ENCODE measurements at places on chromosomes 7 and 10.

GRCh38 chr10:89274928-89275327 is 23.4 kb upstream of the LIPA start:
- DNase-seq, result no peak

DNA sequence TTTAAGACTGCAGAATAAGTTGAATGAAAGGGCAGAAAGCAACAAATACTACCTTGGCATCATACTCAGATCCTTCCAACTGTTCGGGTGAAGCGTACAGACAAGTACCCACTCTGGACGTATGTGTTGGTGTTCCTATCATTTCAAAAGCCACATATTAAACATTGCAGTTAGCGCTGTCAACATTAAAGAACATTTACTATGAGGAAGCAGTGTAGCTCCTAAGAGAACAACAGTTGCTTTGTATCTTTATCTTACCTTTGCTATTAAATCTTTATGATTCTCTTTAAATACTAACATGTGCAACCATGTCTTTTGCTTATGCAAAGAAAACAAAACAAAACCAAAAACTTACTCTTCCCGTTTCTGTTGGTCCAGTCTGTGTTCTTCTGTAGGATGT is 2.6 kb upstream of the ANKRD61 start:
- DNase-seq, result no peak

DNA sequence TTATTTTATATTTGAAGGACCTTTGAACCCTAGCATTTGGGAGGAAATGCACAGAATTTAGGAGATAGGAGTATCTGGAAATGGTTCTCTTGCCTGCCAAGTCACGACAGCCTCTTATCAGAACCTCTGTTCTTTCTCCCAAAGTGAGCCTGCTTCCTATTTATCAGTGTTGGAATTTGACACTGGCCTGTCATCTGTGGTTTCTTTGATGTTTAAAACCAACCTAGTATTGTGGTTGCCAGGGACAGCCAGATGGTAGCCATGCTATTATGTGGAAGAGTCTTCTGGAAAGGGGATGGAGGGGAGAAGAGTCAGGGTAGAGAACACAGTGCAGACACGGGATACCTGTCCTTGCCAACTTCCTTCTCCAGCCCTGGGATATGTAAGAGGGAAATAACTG is 21.1 kb downstream of the ZNF282 start:
- no peak for DNase-seq

DNA sequence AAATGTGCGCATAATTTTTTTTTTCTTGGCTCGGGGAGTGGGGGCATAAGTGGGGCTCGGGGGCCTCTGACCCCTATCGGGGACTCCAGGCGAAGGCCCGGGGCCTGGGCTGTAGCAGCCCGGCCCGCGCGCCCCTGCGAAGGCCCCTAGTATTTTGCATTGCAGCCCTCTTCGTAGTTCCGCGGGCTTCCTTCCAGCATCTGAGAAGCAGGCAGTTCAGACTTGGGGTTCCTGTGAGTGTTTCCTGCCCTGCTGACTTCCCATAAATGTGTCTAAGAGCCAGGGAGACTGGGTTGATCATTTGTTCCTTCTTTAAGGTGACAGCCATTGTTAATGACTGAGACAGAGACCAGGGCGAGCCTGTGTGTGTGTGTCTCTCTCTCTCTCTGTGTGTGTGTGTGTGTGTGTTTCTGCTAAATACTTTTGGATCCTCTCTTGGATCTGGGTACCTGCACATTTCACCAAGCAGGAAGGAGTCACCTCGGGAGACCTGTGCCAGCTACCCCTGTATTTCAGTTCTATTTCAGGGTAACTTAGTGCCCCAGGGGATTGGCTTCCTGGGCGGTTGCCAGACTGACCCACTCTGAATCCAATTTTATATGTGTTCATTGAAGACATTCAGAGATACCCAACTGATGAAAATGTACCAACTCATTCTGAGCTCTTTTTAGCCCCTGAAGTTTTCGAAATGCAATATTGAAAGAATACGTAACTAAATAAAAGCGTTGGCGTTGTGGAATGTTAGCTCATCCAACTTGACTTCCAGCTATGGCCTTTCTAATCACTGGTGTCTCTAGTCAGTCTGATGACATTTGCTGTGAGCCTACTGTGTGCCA is 805 bp downstream of the MSRB2 start:
- DNase-seq, result peak; percentile 9

- DNase-seq, result no peak
Measured at GRCh38 chr10:119700321-119700954, 25.4 kb upstream of the INPP5F start.

- no peak for DNase-seq
Measured at GRCh38 chr7:15932318-15932717, 245.8 kb upstream of the MEOX2 start.

GRCh38 chr7:30074422-30075030 is 46.3 kb downstream of the PLEKHA8 start:
- DNase-seq, result no peak

DNA sequence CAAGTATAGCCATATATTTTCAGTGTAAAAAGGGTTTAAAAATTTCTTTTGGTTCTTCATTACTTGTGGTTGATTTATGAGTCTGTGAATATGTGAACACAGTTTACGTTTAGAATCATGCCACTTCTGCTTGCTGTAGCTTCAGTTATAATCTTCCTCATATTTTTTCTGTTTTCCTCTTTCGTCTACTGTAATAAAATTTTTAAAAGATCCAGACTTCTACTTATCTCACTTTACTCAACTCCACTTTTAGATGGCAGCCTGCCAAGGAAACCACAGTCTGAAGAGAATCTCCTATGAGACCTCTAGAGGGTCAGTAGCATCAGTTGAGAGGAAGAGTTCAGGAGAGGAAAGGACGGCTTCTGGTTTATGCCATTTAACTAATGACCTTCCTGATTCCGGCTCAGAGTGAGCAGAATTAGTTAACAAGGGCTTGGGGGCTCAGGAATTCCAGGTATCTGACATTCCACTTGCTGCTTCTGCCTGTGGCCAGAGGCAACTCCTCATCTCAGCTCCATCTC is 21.4 kb downstream of the CREB5 start:
- no peak for DNase-seq

DNA sequence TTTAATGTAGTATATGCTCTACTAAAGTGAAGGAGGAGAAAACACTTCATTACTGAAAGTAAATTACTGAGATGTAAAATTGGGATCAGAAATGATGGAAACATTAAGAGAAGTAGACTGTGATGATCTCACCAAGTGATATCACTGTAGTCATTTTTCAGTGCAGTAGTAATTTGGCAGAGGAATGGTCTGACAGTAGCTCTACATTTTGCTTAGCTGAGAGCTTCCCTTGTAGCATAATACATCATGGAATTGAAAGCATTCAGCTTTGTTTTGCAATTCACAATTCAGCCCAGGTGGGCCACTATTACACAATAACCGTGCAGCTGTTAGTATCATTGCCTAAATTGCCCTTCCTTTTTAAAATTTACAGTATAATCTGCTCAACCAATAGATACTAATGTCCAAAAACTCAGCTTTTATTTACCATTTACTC is 19.4 kb upstream of the CABCOCO1 start:
- DNase-seq, result no peak

GRCh38 chr10:46311501-46311951 is 24.7 kb downstream of the ANTXRL start:
- no peak for DNase-seq

DNA sequence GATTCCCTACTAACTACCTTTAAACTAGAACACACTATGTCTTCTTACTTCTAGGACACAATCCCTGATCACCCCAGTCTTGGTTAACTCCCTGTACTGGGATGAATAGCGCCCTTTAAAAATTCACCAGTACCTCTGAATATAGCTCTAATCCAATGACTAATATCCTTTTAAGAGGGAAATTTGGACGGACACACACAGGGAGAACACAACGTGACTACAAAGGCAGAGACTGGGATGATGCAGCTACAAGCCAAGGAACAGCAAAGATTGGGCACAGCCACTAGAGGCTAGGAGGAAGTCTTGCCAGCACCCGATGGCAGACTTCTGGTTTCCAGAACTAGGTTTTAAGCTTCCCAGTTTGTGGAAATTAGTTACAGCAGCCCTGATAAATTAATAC is 81.4 kb downstream of the MALSU1 start:
- no peak for DNase-seq

DNA sequence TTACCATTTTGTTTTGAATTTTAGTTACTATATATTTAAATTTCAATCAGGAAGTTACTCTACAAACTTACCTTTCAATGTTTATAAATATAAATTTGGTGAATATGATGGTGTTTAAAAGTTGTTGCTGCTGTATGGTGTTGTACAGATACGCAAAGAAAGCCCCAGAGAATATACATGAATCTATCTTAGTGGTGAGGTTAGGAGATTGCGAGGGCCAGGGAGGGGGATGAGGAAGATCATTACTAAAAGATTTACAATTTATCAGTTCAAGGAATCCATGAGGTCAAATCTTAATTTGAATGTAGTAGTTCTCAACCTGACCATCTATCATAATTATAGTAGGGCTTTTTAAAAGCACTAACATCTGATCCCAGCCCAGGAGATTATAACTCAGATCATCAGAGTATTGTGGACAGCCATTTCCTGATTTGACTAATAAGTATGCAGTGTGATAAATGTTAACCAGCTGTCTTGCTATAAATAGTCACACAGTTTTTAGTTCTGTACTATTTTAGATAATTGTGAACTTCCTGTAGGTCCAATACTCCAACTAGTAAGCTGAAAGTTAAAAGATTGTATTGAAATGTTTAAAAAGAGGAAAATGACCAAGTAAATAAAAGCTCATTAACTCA is 23.6 kb downstream of the FAM3C start:
- no peak for DNase-seq

GRCh38 chr7:37908221-37908788 is 8.3 kb downstream of the SFRP4 start:
- no peak for DNase-seq

GRCh38 chr7:46622251-46622650 is 701.2 kb upstream of the IGFBP3 start:
- no peak for DNase-seq

- no peak for DNase-seq
Measured at GRCh38 chr7:44965441-44965903, 13.3 kb downstream of the MYO1G start.

DNA sequence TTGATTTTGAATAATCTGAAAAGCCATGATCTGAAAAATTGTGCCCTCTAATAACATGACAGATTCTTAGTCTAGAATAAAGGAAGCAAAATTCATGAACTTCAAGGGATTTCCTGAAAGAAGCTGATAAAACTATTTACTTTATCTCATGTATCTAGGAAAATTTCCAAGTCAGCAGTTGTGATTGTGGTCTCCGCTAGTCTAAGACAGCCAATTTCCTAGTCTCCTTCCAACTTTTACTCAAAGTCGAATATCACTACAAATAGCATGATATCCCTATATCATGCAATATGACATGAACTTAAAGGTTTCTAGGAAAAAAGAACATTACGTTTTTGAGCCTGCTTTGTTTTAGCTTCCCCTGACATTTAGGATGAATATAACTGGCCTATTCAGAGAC is 202.1 kb upstream of the GHITM start:
- DNase-seq, result no peak

DNA sequence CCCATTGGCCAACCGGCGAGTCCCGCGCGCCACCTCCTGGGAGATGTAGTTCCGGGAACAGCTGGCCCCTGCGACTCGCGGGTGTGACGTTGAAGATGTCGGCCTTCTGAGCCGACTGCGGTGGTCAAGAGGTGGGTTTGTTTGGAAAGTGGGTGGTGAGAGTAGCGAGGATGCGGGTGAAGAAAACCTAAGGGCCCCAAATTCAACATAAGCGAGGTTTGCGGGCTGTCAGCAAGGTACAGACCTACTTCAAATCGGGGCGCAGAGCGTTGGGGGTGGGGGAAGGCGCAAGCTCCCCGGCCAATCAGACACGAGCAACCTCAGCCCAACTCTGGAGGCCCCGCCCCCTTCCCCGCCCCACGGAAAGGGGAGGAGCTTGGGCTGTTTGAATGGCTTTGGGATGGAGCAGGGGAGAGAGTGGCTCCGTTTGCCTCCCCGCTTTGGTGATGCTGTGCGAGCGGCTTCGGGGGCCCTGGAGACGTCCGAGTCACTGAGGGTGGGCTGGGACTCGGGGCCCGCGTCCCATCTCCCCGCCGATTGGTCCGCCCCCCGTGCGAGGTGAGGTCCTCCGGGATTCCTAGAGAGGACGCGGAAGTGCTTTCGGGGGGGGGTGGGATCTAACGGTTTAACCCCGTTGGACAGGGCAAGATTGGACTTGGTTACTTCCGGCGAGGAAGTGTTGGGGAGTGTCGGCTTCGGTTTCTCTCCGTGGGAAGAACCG is at the start of gene ZKSCAN5:
TSS of gene ZKSCAN5 (plus strand) at position 60 of the 721 bp plus-strand sequence. CDS start 1,383 bp downstream, outside the sequence.
- peak; percentile 99 for DNase-seq

GRCh38 chr7:155296006-155296787 is 1.5 kb upstream of the INSIG1 start:
- DNase-seq, result no peak

DNA sequence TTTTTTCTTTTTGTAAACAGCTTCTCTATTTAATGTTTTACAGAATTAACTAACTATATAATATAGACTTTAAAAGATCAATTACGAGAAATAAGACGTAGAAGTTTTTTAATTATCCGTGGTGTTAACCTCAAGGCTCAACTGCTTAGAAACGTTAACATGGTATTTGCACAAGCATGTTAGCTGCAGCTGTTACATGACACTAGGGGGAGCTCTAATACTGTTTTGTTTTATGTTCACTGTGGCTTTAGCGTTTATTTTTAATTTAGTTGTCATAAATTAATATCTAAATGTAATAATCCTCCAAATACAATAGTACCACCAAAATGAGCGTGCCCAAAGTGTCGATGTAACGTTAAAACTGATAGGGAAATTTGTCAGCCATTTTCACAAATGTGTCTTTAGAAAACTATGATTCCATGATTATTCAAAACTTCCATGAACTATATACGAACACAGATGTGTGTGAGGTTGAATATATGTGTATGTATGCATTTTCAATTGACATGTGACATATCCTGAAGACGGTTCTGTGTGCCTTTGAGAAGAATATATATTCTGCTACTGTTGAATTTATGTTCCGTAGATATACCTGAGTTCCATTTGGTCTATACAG is 828.8 kb upstream of the MBL2 start:
- no peak for DNase-seq

DNA sequence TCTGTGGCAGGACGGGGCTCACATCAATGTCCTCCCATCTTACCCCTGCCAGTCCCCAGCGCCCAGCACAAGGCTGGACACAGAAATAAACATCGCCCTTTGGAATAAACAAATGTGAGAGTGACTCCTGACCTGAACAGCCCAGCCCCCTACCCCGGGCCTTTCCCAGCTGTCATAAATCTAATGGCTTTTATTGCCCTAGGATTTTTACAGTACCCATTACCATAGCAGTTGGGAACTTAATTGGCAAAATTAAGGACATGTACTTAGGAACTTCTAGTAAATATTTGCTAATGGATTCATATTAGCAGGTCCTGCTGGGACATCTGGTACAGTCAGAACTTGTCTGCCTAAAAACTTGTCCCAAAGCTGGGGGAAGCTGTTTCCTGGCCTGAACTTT is 76.6 kb downstream of the GLRX3 start:
- no peak for DNase-seq

- DNase-seq, result no peak
Measured at GRCh38 chr10:100163704-100164621, 21.9 kb downstream of the ERLIN1 start.
